ENCODE measurements at places on chromosomes 1 and 21.

DNA sequence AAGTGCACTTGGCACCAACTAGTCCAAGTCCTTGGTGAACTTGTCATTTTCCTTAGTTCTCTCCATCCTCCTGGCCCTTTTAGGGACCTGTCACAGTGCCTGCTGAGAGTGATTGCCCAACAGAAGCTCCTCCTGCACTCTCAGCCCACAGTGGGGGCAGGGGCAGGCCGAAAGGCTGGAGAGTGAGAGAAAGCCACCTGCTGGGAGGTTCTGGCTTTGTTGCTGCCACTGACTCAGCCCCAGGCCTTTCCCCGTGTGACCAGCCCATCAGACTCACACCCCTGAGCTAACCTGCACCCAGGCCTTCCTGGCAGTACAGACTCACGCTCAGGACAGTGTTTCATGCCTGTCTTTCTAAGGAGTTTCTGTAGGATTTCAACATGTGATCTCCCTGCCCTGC lies 17.1 kb upstream of the PROK1 start:
- DNase-seq: peak; percentile 62

DNA sequence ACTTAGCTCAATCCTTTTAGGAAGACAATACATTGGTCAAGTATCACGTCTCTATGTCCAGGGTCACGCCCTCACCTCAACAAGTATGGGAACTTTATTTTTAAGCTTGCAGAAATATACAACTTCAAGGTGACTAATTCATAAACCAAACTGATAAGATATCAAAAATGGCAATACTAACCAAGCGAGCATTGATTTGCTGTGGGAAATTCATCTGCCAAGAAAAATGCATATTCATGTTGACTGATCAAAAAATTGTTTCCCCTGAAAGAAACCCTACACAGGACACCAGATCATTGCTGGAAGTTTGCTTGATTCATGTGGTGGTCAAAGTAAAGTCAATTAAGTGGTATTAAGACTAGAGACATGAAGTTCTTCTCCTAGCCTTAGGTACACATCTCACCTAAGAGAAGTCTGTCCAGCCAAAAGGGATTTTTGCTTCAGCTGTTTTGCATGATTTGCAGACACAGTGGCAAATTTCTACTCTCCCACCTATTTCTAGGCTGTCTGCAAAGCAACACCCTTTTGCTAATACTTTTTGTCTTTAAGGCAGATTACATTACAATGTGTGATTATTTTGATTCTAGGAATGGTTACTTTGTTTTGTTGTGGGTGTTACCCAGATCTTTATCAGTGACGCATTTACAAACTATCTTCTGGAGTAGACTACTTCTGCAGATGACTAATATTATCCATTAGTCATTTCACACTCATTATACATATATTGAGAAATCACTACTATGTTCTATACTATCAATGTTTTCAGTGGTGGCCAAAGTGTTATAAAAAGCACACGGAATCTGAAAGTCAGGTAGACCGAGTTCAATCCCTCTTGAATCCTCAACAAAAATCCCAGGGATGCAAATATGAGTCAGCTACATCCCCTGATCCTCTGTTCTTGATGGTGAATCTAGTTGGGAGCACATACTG lies 12.4 kb downstream of the SAMSN1 start:
- DNase-seq: no peak

GRCh38 chr1:37915476-37916093 lies 31.3 kb downstream of the INPP5B start:
- no peak for DNase-seq

DNA sequence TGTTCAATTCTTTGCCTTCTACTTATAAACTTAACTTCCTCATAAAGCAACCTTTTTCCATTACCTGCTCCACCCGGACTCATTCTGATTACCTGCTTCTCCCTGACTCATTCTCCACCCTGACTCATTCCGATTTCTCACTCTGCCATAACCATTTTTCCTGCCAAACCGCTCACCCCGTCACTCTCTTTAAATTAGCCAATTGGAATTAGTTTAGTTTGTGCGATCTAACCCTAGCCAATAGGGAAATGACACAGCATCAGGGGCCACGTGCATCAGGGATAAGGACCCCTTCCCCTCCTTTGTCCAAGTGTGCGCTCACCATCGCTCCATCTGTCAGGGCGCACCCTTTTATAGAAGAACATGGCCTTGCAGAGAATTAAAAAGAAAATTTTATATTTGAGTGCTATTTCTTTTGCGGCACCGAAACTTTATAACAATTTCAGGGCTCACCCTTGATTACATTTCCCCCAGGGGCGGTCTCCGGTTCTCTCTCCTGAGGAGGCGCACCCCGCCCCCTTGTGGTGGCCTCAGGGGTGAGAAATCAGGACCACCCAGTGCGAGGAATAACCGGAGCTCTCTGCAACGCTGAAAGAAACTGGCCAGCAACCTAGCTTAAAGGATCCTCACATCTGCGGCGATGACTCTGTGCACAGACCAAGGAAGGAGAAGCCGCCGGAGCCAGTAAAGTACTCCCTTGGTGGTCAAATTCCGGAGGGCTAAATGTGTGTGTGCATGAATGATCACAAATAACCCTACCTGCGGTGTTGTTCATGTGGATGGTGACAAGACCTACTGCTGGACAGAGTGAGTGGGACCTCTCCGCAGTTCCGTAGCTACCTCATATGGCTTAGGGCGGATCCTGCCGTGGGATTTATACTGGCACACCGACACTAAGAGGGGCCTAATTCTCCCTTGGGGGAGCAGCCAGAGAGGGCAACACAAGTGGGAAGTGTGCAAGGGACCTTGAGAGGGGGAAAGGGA lies 30.3 kb upstream of the CBR3 start:
- DNase-seq: peak; percentile 76

GRCh38 chr1:245019910-245020486 lies 134.8 kb upstream of the KIF26B start:
- peak; percentile 65 for DNase-seq

DNA sequence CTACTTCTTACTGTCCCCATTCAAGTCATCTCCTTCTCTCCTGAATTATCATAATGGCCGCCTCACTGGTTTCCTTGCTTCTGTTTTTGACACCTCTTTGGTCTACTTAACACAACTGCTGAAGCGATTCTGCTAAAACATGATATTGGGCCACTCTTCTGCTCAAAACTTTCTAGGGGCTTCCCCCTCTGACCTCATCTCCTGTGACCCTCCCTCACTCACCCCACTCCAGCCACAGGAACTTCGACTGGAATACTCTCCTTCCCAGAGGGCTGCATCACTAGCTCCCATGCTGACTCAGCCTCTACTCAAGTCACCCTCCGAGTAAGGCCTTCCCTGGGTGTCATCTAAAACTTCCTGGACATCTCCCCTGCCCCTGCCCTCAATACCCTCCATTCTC lies 35.7 kb downstream of the NRIP1 start:
- no peak for DNase-seq

DNA sequence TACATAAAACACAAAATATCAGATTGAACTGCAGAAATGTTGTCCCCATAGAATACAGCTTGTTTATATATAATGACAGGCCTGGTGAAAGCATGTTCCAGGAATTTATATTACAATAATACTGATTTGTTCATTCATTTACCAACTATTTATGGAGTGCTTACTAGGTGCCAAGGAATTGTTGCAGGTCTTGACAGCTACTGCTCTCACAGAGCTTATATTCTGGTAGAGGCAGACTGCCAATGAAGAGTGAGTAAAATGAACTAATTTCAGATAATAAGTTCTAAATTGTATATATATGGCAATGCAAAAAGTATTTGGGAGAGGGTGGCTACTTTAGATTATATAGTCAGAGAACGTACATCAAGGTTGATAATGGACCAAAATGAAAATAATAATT lies 152.0 kb downstream of the COQ8A start:
- DNase-seq: no peak

GRCh38 chr1:207958376-207959139 lies 47.6 kb upstream of the CD34 start:
- DNase-seq: no peak

DNA sequence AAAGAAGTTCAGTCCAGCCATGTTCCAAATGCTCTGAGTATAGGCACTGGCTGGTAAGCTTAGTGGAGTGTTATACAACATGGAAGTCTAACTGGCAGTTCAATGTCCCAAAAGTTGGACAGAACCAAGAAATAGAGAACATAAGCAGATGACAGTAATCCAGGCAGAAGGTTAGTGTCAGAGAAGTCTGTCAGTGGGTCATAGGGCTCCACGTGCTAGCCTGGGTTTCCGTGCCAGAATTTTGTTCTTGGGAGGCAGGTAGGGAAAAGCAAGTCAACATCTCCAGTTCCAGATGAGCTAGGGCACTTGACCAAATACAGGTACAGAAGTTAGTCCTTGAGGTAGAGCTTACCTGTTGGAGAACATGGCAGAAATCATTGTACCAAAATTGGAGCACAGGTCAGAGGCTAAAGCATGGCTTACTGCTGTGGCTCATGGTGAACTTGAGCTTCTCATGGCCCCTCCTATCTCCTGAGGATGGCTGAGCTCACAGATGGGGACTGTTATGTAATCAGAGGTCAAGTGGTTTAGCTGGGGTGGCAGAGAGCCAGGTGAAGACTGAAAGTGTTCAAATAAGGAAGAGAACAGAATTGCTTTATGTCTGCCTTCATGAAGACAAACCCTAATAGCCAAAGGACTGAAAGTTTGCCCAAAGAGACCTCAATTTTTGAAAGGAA lies 170.8 kb downstream of the NFIA start:
- peak; percentile 21 for DNase-seq

- DNase-seq: peak; percentile 10
These were observed 68.6 kb upstream of the PALMD start for GRCh38 chr1:99577313-99577712.

DNA sequence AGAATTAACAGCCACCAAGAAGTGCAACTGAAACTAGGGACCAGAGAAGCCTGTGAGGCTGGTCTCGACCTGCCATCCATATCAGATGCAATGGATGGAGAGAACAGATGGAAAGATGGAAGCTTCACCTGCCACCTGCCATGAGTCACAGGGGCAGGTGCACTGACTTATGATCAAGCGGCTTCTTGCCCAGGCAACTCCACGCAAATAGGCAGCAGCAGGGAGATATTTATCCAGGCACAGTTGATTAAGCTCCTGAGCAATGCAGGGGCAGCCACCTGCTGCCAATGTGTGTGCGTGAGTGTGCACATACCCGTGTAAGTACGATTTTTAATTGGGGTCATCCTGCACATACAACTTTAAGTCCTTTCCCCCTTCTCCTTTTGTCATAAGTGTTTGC lies 174.2 kb downstream of the PTPRU start:
- no peak for DNase-seq

DNA sequence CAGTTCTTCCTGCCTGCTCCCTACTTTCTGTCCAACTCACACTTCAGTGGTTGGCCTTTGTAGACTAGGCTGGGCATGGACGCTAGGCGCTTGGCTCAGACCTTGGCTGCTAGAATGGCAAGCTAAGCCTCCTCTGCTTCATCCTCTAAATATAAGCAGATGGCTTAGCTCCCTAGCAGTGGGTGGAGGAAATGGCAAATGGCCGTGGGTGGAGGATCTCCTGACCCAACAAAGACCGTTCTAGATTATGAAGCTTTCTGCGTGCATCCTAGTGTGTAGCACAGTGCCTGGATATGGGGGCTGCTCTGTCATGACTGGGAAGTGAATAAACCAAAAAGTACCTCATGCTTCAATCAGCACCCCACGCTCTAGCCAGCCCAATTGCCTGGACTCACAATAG lies 10.4 kb upstream of the ETV3L start:
- DNase-seq: no peak

GRCh38 chr1:99645203-99645602 lies 710 bp upstream of the PALMD start:
- no peak for DNase-seq

- DNase-seq: no peak
These were observed 17.5 kb downstream of the PACC1 start for GRCh38 chr1:212397171-212397570.

DNA sequence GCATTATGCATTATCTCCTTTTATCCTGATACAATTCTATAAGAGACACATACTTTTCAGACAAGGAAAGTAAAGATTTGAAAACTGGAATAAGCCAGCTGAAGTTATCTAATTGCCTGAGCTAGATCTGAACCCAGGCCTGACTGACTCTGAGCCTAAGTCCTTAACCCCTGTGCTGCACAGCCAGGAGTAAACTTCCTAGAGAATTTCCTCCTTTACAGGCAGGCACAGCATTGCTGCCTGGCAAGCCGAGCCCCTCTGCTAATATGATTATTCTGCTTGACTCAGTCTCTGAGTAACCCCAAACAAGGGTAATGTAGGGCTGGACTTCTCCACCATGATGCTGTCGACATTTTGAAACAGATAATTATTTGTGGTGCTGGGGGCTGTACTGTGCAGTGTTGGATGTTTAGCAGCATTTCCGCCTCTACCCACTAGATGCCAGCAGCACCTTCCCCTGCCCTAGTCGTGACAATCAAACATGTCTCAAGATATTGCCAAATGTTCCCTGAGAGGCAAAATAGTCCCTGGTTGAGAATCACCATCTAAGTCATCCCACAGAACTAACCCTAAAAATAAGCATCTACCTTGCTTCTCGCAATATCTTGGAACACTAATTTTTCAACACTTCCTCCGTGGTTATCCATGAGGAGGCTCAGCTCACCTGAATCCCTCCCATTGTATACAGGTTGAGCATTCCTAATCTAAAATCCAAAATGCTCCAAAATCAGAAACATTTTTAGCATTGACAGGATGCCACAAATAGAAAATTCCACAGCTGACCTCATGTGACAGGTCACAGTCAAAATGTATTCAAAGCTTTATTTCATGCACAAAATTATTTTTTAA lies 18.5 kb downstream of the CAMK1G start:
- DNase-seq: peak; percentile 38

DNA sequence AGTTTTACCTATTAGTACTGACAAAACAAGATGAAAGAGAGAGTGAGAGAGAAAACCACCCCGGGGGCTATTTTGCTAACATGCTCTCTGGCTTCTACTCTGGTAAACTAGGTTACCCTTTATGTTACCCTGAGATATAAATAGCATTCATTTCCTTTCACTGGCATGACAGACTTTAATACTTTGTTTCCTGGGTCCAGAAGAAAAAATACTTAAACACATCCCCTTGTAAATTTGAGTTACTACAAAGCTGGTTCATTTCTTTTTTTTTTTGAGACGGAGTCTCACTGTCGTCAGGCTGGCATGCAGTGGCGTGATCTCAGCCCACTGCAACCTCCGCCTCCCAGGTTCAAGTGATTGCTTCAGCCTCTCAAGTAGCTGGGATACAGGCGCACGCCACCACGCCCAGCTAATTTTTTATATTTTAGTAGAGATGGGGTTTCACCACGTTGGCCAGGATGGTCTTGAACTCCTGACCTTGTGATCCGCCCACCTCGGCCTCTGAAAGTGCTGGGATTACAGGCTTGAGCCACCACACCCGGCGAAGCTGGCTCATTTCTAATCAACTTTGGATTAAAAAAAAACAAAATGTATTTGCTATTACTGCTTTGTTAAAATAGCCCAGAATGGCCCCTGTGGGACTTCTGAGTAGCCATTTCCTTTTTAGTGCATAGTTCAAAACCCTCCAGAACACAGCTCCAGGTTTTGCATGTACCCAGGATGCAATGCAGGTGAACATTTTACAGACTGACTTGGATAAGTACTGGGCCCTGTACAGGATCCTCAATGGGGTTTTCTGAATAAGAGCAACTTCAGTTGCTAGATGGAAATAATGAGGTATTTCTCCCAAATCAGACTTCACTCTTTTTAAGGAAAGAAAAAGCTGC lies 20.6 kb downstream of the INPP5B start:
- DNase-seq: no peak

GRCh38 chr1:72366466-72366865 lies 84.1 kb upstream of the NEGR1 start:
- DNase-seq: no peak

GRCh38 chr1:78839704-78840277 lies 166.7 kb downstream of the ADGRL4 start:
- DNase-seq: no peak

All from BE2C (cell line).